ENCODE measurements at places on chromosomes 5 and 9.

GRCh38 chr9:134381671-134382516 is 55.6 kb downstream of the RXRA start:
- DNase-seq, result no peak

- DNase-seq, result no peak
Observed at GRCh38 chr5:158011422-158011821, 152.5 kb upstream of the CLINT1 start.

DNA sequence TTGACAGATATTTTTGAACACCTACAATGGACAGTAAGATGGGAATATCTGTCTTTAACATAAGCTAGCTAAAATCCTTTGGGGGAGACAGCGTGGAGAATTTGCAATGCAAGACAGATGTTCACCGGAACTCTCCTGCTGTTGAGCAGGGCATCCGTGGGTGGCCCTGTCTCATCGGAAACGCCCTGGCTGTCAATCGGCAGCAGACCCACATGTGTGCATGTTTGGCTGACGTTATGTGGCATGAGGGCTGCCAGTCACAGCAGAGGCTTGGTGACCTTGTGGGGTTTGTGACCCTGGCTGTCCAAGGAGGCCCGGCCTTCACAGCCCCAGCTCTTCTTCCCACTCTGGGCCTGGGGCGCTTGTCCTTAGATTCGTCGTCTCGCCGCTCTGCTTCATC is 129.7 kb upstream of the OTULINL start:
- no peak for DNase-seq

DNA sequence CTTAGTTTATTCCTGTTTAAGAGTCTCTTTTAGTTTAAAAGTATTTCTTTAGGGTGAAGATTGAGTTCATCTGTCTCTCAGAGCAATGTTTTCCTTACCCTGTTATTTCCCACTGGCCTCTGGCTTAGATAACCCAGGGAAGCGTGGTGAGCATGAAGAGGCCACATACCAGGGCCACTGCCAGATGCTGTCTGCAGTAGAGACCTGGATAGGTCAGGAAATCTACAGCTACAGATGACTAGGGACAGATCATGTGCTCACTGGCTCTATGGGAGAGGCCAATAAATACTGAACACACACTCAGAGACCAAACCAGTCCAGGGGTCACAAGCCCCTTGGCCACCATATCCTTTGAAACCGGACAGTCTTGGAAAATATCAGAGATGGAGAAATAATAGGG is 136.0 kb downstream of the CAMK4 start:
- no peak for DNase-seq

- DNase-seq, result no peak
Observed at GRCh38 chr5:40507095-40507494, 172.6 kb upstream of the PTGER4 start.

GRCh38 chr9:92714016-92714415 is 44.1 kb upstream of the IPPK start:
- DNase-seq, result no peak

DNA sequence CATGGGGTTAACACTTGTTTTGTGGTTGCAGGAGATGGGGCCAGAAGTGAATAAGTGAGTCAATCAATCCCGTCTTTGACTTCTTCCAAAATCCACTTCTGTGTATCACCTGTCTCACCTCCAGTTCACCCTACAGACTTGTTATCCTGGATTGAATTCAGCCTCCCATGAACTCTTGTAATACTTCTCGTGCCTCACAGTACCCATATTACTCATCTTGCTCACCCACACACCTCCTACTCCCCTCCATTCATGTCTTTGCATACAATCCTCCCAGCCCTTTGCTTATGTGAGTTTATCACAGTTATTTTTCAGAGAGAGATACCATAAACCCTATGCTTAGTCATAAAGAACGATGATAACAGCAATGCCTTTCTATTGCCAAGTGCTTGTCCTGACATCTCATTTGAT is 52.9 kb upstream of the PAPPA start:
- DNase-seq, result no peak

DNA sequence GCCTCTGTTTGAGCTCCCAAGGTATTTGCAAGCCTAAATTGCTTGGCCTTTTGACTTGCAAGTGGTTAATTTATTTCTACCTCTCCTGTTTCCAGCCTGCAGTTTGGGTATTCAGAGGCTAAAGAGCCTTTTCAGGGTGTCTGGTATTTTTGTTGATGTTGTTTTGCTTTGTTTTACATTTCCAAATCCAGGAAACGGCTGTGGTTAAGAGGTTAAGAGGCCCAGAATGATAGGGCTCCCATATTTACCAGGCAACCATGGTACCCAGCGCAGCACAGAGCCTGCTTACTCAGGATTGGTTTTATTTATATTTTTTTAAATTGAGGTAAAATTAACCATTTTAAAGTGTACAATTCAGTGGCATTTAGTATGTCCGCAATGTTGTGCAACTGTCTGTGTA is 92.1 kb downstream of the PDZD2 start:
- no peak for DNase-seq

DNA sequence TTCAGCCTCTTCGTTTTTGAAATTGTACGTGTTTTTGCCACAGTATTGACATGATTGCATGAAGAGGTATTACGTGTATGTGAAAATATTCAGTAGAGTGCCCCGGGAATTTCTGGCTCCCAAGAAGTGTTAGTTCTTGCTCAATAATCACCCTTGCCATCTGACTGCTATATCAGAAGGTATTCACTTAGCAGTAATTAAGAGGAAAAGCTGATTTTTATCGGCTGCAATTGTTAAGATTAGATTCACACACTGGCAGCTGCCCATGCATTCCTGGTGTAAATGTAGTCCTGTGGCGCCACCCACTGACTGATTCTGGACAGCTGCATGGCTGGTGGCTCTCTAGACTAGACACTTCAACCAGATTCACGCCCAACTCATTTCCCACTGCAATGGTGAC is 440.1 kb upstream of the ADAMTS16 start:
- no peak for DNase-seq
